ENCODE measurements at places on chromosomes 12 and 14.

DNA sequence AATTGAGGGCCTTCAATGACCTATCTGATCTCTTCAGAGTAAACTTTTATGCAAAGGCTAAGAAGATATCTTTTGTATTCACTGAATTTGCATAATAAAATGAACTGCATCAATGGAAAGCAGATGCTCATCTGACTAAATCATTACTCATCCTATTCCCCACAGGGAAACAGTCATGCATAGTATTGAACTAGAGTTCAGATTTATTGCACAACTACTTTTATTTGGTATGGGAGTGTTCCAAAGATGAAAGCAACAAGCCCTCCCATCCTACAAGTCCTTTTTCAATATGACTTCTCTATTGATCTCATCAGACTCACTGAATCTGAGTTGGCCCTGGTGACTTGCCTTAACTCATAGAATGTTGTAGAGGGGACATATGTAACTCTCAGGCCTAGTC, 159.8 kb downstream of the KITLG start:
- DNase-seq = no peak

DNA sequence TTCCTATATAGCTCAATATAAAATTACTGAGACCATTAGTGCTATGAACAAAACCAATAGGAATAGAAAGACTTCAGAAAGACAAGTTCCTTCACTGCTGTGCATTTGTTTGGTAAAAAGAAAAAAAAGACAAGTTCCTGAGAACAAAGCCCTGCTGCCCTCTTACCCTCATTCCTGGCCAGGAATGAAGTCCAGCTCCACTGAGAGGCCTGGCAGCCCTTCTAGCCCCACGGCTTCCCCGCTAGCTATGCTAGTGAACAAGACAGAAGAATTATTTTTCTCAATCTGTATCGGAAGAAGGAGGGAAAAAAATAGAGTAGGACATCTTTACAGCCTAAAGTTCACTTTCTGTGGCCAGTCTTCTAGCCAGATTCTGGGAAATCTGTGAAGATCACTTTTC, 1.6 kb downstream of the MFAP5 start:
- no peak for DNase-seq

DNA sequence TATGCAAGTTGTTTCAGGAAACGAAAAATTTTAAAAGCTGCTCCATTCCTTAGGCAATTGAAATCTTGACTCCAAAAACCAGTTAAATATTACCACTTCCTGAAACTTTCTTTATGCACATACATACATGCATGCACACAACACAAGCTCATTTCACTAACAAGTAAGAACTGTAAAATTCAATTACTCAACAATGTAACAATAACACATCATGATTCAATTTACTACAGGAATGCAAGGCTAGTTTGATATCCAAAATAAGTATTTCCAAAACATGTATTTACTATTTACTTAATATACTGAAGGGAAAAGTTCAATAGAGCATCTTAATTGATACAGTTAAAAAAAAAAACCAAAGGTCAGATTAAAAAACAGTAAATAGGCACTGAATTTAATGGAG, 19.6 kb downstream of the NAP1L1 start:
- DNase-seq = no peak

GRCh38 chr14:78697341-78697740, 527.2 kb downstream of the NRXN3 start:
- DNase-seq = no peak

DNA sequence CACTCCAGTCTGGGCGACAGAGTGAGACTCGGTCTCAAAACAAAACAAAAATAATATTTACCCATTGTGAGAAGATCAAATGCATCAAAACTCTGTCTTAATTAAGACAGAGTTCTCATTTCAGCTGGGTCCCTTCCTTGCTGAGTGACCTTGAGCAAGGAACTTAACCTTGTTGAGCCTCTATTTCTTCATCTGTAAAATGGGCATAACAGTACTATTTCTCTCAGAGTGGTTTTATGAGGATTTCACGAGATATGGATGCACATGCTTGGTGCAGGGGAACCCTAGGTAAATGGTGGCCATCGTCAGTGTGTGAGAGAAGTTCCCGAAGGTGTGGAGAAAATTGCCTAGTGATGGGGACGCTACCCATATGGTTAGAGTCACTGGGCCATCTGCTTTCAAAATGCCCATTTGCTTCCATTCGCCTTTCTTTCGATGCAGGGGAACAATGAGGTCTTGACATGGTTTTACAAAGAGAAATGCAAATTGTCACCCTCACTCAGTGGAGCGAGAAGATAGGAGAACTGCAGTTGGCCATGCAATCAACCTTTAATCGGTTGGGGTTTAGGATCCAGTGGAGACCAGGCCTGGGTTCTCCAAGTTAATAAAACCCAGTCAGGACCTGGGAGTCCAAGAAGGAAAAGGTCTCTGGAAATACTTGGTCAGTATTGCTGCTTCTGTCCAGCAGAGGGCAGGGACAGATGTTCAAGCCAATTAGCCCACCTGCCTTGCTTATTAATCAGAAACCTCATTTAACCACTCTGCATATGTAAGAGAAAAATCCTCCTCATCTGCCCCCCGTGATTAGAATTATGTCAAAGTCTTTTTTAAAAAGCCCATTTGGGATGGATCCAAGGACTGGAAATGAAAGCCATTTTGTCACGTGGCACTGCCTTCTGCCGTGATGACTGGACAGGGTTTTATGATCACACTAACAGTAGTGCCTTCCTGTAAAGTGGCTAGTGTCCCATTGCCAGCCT, 37.2 kb downstream of the CFAP251 start:
- no peak for DNase-seq

GRCh38 chr12:85632390-85632789, 203.8 kb downstream of the RASSF9 start:
- no peak for DNase-seq

- no peak for DNase-seq
Observed at GRCh38 chr12:91980389-91980821, 165.2 kb downstream of the BTG1 start.

- DNase-seq = no peak
Observed at GRCh38 chr12:11748903-11749302, 99.4 kb downstream of the ETV6 start.

- DNase-seq = no peak
Observed at GRCh38 chr14:32078023-32078857, 1.1 kb downstream of the ARHGAP5 start.

- DNase-seq = no peak
Observed at GRCh38 chr12:109741286-109741969, 27.8 kb downstream of the FAM222A start.

GRCh38 chr12:124939421-124940142, 25.1 kb upstream of the UBC start:
- DNase-seq = peak; percentile 85

- DNase-seq = no peak
Observed at GRCh38 chr14:68521961-68522509, 270.8 kb downstream of the ZFP36L1 start.

GRCh38 chr12:71312768-71313403, 126.7 kb upstream of the LGR5 start:
- DNase-seq = peak; percentile 7

DNA sequence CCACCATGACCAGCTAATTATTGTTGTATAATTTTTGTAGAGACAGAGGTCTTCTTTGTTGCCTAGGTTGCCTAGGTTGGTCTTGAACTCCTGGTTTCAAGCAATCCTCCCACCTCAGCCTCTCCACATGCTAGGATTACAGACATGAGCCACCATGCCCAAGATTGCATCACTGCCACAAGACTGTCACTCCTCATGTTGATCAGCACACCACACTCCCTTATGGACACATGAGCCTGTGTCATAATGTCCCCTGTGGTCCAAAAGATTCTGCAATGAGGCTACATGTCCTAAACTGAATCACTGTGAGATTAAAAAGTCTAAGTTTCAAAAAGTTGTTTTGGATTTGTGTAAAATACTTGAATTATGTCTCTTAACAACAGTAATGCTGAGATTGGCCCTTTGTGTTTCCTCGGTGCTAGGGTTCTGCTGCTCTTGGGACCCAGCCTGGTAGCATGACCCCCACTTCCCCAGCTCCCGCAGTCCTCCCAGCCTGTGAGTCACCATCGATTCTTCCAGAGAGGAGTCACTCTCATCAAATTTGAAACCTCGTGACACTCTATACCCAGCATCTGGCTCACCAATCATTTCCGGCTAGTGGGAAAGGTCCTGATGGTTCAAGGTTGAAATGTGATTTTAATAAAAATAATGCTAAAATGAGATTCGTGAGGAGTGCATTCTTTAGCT, 890.9 kb downstream of the VRK1 start:
- DNase-seq = no peak

DNA sequence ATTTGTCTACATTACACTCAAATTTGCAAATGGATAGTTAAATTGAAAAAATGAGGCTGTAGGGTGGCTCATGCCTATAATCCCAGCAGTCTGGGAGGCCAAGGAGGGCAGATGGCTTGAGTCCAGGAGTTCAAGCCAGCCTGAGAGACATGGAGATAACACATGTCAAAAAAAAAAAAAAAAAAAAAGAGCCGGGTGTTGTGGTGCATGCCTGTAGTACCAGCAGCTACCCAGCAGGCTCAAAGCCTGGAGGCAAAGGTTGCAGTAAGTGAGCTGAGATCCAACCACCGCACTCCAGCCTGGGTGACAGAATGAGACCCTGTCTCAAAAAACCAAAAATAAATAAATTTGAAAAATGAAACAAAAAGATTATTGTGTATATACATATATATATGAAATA, 119.9 kb upstream of the MGAT4C start:
- no peak for DNase-seq

DNA sequence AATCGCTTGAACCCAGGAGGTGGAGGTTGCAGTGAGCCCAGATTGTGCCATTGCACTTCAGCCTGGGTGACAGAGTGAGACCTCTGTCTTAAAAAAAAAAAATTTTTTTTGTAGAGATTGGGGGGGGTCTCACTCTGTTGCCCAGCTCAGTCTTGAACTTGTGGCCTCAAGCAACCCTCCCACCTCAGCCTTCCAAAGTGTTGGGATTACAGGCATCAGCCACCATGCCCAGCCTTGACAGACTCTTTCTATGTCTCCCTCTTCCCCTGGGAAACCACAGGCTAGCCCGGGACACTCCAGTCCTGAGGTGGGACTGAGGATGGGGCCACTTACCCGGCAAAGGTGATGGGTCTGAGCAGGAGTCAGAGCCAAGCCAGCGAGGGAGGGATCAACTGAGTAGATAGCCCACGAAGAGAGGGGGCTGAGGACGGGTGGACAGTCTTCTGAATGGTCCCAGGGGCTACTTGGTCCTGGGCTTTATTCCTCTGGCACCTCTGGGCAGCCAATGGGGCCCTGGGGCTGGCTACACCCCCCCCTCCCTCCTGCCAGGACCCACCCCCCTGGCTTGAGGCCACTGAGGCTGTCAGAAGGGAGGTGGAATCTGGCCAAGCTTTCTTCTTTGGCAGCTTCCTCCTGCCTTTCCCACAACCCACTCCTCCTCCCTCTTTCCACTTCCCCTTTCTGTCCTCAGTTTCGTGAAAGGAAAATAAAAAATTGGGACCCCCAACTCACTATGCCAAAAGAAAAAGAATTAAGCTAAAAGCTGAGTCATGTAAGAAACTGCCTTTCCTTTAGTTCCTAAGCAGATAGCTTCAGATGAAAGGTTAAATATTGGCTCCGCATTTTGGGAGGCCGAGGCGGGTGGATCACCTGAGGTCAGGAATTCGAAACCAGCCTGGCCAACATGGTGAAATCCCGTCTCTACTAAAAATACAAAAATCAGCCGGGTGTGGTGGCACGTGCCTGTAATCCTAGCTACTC, at the start of gene SDS:
Gene SDS (minus strand): TSS at position 453 of the 981 bp plus-strand sequence. CDS start 4,179 bp downstream, outside the sequence.
- DNase-seq = no peak

DNA sequence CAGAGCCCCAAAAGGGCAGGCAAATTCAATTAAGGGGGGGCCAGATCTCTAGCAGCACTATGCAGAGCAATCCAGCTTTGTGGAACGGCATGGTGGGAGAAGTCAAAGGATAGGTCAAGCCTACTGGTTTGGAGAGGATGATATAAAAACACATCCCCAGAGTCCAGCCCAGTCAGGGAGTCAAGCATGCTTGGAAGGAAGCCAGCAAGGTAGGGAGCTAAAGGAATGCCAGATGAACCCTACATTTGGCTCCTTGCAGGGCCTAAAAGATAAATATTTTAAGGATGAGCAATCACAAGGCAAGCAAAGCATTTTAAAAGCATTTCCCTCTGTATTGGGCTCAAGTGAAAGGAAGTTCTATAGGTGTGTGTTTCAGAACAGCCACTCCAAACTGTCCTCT, 21.4 kb downstream of the KCTD10 start:
- no peak for DNase-seq

DNA sequence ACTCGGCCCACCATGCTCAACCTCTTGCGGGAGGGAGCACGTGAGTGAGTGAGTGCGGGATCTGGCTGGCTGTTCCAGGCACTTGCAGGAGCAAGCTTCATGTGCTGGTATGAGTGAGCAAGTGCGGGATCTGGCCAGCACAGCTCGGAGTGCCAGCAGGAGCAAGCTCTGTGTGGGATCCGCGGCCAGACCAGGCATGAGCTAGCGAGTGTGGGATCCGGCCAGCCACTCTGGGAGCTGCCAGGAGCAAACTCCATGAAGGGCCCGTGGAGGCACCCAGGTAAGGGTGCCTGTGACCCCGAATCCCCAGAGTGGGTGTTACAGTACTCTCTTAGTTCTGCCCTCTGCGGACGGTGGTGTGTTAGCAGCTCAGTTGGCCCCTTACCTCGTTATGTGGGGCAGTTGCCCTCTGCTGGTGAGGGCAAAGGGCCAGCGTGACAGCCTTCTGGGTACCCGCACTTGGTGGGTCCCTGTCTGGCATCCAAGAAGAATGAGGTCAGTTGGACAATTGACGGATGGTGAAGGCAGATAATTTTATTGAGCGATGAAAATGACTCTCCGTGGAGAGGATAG, 38.3 kb downstream of the RAD51B start:
- no peak for DNase-seq
